T follicular helper cell (primary cell): ENCODE measurements at places on chromosomes 6 and 20.
A peak's percentile ranks its signal among the peaks of the same experiment; 100 is the strongest.

DNA sequence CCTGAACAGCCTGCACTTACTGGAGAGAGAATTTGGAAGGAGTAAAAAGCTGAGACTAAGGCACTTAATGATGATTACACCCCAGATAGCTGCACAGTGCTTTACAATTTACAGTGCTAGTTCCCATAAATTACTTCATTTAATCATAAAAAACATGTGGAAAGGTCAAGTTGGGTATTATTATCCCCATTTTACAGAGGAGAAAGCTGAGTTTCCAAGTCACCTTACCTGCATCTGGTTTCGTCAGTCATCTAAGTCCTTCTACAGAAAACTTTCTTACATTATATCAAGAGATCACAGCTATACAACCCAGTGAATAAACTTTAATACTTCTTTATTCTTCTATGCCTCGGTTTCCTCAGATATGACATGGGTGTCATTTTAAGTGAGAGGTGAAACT lies 3.3 kb downstream of the PTPRK start:
- DNase-seq, result no peak

DNA sequence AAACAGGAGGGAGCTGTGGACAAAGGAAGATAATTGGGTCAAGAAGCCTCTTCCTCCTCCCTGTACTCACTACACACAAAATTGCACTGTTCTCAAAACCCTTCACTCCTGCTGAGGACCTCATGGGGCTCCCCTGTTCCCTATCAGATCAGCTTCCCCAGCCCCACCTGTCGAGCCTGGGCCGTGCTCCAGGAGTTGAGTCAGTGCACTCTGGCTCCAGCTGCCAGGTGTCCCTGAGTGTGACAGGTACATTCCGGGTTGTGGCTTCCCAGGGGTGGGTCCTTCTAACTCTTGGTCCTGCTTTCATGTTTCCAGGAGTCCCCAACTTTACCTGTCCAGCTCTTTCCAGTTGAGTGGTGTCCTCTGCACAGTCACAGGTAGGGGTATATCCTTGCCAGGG lies 8.4 kb downstream of the RAB5IF start:
- DNase-seq, result no peak

DNA sequence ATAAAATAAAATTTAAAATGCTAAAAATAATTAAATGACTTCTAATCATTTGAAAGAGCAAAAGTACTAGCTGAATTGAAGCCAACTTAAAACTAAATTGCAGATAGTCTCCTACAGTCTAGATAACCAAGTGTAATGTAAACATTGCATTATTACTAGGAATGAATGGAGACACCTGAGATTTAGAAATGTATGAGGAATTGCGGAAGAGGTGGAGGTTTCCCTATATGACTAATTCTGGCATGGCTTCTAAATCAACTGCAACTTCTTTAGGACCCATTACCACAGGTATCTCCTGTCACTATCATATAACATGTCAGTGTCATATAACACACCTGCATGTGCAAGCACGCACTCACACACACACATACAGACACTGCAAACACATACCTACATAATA lies 13.2 kb upstream of the GPR6 start:
- no peak for DNase-seq

- no peak for DNase-seq
These were observed 9.9 kb downstream of the HAO1 start for GRCh38 chr20:7930343-7930742.

GRCh38 chr6:128235556-128235955 lies 284.8 kb downstream of the PTPRK start:
- no peak for DNase-seq

DNA sequence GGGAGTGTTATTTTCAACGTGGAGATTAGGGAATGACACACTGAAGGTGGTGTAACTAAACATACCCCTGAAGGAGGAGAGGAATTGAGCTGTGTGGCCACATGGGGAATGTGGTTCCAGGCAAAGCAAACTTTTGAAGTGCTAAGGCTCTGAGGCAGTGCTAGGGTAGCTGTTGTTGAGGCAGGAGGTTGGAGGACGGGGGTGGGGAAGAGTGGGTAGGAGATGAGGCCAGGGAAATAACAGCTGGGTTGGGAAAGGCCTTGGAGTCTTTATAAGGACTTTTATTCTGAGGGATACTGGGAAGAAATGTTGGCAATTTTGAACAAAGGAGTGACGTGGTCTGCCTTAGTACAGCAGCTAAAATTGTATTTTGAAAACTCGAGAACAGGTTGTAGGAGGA lies 13.0 kb downstream of the RPRD1B start:
- no peak for DNase-seq

GRCh38 chr20:46914789-46915379 lies 20.2 kb downstream of the EYA2 start:
- no peak for DNase-seq

DNA sequence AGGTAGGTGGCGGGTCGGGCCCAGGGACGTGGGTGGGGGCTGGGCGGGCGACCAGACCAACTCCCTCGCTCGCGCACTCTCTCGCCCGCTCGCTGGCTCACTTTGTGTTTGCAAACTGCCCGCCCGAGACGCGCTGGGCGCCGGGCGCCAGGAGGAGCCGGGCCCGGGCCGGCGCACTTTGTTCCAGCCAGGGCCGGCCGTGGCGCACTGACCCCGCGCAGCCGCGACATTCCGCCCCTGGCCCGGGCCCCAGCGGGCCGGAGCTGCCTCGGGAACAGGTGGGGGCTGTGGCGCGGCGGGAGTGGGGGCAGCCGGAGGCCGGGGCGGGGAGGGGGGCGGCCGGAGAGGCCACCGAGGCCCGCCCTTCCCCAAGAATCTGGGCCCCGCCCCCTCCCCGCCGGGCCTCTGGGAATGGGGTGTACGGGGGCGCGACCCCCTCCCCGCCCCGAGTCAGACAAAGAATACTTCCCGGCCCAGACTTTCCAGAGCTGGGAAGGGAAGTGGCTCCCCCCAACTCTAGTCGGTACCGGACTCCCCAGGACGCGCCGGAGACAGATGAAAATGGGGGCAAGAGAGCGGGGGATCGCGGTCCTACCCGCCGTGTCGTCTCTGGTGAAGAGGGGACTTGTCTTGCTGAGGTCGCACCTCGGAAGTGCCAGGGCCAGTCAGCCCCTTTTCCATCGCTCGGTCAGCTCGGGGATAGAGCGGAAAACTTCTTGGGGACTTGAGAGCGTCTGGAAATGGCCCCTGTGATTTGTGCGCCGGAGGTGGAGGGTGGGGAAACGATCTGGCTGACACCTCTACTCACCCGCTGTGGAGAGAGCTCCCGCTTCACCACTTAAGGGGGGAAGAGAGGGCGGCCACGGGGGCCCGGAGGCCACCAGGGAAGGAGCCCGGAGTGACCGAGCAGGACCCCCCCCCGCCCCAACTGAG lies 951 bp downstream of the FOXP4 start:
- DNase-seq, result no peak

DNA sequence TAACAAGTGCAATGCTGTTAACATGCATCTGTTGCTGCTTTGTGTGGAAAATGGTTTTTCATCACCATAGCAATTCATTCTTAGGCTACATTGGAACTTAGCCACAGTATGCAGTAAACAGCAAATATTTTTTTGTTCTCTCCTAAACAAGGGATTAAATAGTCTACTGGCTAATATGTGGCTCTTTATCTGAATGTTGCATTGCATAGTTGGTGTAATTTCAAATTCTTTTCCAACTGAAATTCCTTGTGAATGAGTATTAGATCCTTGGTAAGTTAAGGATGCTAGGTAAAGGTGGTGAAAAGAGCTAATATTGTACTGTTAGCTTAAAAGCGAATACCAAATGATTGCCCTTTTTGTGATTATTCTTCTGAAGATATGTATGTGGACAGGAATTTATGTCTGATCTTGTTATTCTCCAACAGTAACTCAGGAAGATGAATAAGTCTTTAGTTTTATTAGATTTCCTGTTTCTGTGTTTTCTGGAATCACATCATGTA lies 958 bp downstream of the MLIP start:
- no peak for DNase-seq

DNA sequence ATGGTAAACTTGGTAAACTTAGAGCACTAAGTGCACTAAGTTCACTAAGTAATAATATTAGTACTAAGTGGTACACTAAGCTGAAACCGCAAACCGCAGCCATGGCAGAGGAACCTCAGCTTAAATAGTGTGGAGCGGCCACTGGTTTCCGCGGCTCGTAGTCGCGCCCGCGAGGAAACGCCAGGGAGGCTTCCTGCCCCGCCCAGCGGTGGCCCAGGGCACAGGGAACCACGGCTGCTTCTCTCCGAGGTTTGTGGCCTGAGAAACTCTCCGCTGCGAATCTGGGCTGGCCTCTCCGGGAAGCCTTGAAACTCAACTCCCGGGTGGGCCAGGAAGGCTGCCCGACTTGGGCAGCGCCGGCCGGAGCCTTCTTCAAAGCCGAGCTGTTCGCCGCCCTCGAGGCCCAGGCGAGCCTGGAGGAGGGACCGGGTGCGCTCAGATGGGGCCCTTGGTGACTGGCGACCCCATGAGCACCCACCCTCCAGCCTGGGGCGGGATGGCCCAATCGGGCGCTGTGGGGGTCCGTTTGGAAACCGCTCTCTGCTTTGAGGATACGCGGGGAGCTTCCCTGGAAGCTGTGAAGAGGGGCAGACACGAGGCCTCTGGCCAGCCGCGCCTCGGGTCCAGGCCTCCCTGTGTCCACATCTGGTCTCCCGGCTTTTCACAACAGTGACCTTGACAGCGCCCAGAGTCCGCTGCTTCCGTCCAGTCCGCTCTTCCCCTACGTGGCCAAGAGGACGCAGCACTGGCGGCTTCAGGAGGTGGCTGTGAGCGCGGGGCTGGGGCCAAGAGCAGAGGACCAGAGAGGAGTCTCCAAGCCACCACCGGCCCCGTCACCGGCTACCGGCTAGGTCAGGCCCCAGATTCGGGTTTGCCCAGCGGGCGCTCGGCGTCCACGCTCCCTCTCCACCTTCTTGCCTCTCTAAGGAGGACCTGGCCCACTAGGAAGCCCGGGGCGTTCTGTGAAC lies 25.4 kb upstream of the HLA-E start:
- DNase-seq, result peak; percentile 42

GRCh38 chr20:44018259-44018941 lies 103.7 kb downstream of the TOX2 start:
- DNase-seq, result no peak
